ENCODE measurements at places on chromosomes 11 and 22. TPM values are rescaled to one million over a fixed set of nuclear protein-coding genes. Genes with fewer than 3 reads are reported as not detected.

GRCh38 chr11:108170184-108170583 lies 48.8 kb downstream of the ACAT1 start:
- peaks cover 23% of the 10 kb centered on the region for H3K36me3 ChIP-seq
- no peaks in the 10 kb centered on the region for H3K27me3 ChIP-seq
- no peak for DNase-seq

MRGPRX4 gene
- not detected for total RNA-seq

DNA sequence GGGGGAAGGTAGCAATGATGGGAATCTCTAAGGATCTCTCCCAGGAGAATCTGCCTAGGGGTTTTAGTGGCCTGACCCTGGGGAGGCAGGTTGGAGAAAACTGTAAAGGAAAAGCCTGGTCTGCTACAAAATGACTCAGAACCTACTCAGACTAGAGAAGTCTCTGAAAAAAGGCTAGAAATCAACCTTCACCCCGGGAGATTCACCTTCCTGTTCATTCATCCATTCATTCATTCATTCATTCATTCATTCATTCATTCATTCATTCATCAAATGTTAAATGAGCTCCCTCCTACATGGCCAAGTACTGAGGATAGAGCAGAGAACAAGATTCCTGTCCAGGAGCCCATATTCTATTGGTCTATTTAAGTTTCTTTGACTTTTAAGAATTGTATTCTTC lies 8.9 kb upstream of the ANKK1 start:
- no peak for DNase-seq
- no peak overlapping the region for H3K4me3 ChIP-seq
- no peak overlapping the region for H3K27ac ChIP-seq
- H3K4me1 ChIP-seq = peaks cover 10% of the 10 kb centered on the region
- H3K36me3 ChIP-seq = no peaks in the 10 kb centered on the region

DNA sequence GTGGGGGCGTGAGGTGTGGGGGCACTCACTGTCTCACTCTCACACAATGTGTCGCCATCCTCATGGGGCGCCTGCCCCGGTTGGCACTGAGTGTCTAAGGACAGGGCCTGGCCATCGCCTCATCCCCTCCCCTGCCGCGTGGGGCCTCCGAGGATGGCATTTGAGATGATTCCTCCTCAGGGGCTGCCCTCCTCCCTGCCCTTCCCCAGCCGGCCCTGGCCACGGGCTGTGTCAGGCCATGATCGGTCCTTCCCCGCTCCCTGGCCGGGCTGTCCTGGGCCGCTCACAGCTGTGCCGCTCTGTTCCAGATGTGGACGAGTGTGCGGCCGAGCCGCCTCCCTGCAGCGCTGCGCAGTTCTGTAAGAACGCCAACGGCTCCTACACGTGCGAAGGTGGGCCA lies 4.5 kb downstream of the CRELD2 start:
- H3K27me3 ChIP-seq = peaks cover 8% of the 10 kb centered on the region
- no peaks in the 10 kb centered on the region for H3K36me3 ChIP-seq
- DNase-seq = no peak
- H3K4me1 ChIP-seq = no peaks in the 10 kb centered on the region
- no peak overlapping the region for H3K4me3 ChIP-seq

GRCh38 chr22:25062386-25063085 lies 110.0 kb downstream of the KIAA1671 start:
- DNase-seq = no peak
- no peak overlapping the region for H3K4me3 ChIP-seq
- H3K4me1 ChIP-seq = peaks cover 14% of the 10 kb centered on the region
- H3K27me3 ChIP-seq = no peaks in the 10 kb centered on the region
- no peak overlapping the region for H3K27ac ChIP-seq
- H3K36me3 ChIP-seq = no peaks in the 10 kb centered on the region

CABP4 gene
- not detected for total RNA-seq

MYOD1 gene
- total RNA-seq = not detected

SPDYC gene
- total RNA-seq = not detected

DNA sequence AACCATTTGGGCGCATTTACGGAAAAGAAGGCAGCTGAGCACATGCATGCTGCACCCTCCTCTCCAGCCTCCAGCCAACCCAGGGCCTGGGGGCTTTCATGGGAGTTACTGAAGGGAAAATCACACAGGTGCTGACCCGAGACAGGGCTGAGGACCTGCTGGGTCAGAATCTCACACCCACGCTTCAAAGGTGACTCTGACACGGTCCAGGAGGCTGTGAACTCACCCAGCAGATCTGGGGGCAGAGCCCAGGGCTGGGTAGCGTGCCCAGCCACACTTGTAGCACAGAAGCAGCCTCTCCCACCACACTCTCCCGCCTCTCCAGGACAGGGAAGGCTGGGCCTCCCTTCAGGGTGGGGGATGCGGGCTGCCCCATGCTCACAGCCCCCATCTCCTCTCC lies 347.6 kb downstream of the CTTN start:
- H3K4me1 ChIP-seq = peaks cover 14% of the 10 kb centered on the region
- H3K36me3 ChIP-seq = no peaks in the 10 kb centered on the region
- no peak for DNase-seq
- no peak overlapping the region for H3K4me3 ChIP-seq
- no peak overlapping the region for H3K27ac ChIP-seq

DNA sequence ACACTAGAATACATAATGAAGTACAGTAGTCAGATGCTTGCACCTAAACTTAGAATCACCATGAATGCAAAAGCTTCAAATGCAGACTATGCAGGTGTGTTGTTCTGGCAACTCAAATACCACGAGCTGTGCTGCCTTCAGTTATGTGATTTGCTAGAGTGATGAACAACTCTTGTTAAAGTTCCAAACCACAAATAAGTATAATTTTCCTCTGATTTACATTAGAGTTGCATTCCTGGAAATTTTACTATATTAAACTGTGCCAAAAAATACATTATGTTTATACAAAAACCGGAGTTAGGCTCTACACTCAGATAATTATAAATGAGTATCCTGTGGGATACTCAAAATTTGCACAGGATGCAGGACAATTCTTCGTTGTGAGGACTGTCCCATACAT lies 3.0 kb downstream of the TMEM218 start:
- H3K36me3 ChIP-seq = no peaks in the 10 kb centered on the region
- H3K4me1 ChIP-seq = peaks cover 10% of the 10 kb centered on the region
- no peak overlapping the region for H3K27ac ChIP-seq

Data from neural progenitor cell (in vitro differentiated cells).